Lung (tissue), 17 donors: ENCODE measurements at places on chromosomes 1 and 21.

DNA sequence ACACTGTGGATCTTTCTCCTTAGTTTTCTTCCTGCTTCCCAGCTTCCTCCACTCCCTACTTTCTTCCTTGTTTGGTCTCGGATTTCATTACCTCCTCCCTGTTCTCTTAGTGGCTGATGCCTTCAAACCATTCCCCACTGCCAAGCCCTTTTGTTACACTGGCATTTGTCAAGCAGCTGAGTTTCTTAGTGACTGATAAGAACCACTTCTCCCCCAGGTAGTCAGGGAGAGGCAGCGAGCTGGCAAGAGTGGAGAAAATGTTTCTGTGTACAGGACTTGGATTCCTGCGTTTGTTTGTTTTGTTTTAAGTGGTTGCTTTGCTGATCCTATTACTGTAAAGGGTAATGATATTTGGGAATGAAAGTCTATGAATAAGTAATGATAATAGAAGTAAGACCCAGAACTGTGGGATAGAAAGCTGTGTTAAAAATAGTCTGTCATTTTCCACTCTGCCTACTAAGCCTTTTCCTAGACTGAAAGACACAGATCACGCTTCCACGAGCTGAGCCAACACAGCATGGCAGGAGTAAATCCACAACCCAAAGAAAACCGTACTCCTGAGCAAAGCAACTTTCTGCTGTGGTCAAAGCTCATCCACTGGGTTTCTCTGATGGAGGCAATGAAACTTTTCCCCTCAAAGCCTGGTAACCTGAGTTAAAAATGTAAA, 10.1 kb upstream of the SERTAD4 start:
- peak; percentile 39 for DNase-seq

DNA sequence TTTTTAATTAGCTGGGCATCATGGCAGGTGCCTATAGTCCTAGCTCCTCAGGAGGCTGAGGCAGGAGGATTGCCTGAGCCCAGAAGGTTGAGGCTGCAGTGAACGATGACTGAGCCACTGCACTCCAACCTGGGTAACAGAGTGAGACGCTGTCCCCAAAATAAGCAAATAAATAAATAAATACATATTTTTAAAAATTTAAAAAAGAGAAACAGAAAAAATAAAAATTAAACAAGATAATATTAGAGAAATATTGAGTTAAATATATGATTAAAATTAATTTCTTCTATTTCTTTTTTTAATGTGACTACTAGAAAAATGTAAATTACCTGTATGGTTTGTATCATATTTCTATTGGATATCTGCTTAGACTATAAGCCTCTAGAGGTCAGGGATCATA, 59.3 kb upstream of the ATP1A1 start:
- no peak for DNase-seq

DNA sequence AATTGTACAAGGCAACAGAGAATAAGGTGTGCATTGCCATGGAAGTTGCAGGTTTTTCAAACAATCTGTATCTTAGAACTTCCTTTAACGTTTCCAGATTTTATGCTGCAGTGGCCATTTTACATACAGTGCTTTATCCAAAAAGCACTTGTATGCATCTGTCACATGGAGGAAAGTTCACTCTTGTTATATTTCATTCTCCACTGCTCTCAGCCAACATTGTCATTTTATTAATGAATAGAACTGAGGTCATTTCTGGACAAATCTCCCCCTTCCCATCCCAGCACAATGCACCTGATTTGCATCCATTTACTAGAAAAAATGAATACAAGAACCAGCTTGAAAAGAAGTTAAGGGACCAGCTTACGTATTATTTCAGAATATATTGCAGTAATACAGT, 342.0 kb downstream of the USP25 start:
- DNase-seq, result no peak

GRCh38 chr1:44228218-44228617, 14.9 kb downstream of the DMAP1 start:
- DNase-seq, result no peak

- no peak for DNase-seq
Measured at GRCh38 chr21:26389971-26390641, 183.0 kb downstream of the CYYR1 start.

- DNase-seq, result no peak
Measured at GRCh38 chr21:46160657-46160906, 5.2 kb upstream of the FTCD start.

- no peak for DNase-seq
Measured at GRCh38 chr1:241592273-241592958, 47.8 kb downstream of the CHML start.

DNA sequence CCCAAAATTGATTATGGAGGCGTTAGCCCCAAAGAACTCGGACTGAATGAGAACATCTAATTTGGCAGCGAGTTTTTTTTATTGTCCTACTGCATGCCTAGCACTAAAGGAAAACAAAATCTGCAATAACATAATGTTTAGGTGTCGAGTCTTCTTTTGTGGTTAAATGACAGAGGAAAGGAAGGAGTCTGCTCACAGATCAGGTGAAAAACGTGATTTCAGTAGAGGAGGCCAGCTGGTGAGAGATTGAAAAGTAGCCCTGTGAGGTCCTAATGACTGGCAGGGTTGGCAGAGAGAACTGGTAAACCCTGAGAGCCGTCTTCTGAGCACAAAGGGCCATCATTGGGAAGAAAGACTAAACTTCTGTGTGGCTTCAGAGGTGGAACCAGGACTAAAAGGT, 24.2 kb downstream of the WDTC1 start:
- no peak for DNase-seq

GRCh38 chr1:2302292-2302925, 74.3 kb downstream of the SKI start:
- DNase-seq, result no peak

- peak; percentile 50 for DNase-seq
Measured at GRCh38 chr1:201721082-201722049, 107.6 kb upstream of the IPO9 start.

GRCh38 chr1:202692959-202693555, 17.2 kb downstream of the SYT2 start:
- DNase-seq, result peak; percentile 82

- DNase-seq, result no peak
Measured at GRCh38 chr21:42518215-42518614, 4.6 kb downstream of the SLC37A1 start.

GRCh38 chr1:225435957-225436392, 8.1 kb upstream of the LBR start:
- DNase-seq, result no peak

- no peak for DNase-seq
Measured at GRCh38 chr21:43275421-43276211, 106.8 kb downstream of the CRYAA start.

DNA sequence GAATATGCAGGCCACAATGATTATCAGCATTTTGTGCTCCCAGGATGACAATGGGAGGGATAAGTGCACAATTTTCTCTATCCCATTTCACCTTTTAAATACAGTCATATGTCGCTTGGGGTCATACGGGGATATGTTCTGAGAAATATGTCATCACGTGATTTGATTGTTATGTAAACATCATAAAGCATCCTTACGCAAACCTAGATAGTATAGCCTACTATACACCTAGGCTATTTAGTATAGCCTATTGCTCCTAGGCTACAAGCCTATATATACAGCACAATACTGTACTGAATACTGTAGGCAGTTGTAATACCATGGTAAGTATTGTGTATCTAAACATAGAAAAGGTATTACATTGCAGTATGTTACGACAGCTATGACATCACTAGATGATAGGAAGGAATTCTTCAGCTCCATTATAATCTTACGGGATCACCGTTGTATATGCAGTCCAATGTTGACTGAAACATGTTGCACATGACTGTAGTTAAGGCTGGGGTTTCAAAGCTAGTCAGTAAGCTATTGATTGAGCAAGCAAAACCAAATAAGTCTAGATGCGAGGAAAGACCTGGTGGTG, 18.9 kb downstream of the RUSC1 start:
- no peak for DNase-seq

DNA sequence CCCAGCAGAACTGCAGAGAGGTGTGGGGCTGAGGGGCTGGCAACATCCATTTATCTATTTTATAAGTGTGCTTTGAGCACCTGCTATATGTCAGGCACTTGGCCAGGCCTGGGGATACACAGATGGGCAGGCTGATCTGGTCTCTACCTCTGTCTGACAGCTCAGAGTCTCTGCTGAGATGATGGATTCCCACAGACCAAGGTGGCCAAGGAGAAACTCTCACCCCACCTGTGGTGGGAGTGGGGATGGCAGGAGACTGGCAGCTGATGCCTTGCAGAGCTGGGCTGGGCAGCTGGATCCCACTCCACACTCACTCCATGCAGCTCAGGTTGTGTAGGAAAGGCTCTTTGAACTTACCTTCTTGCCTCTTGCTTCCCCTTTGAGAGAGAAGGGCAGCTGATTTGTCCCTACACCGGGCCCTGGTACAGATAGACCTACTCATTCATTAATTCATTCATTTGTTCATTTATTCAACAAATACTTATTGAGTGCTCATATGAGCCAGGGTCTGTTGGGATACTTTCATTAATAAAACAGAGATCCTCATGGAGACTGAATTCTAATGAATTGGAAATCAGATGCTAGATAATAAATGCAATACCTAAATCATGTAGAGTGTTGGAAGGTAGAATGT, 9.0 kb downstream of the ADORA1 start:
- DNase-seq, result no peak

- no peak for DNase-seq
Measured at GRCh38 chr1:167476061-167476460, 42.3 kb downstream of the CD247 start.

DNA sequence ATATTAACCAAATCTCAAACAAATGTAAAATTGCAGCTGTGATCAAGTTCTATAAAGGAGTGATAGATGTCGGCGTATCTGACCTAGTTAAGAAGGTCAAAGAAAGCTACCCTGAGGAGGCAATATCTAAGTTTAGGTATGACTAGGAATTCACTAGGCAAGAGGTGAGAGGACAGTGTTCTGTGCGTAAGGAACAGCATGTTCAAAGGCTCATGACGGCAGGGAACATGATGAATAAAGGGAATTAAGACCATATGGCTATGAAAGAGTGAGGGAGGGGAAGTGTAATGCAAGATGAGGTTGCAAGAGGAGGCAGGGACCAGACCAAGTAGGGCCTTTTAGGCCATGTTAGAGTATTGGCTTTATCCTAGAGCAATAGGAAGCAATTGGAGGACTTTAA, 8.6 kb downstream of the LIX1L start:
- DNase-seq, result no peak

DNA sequence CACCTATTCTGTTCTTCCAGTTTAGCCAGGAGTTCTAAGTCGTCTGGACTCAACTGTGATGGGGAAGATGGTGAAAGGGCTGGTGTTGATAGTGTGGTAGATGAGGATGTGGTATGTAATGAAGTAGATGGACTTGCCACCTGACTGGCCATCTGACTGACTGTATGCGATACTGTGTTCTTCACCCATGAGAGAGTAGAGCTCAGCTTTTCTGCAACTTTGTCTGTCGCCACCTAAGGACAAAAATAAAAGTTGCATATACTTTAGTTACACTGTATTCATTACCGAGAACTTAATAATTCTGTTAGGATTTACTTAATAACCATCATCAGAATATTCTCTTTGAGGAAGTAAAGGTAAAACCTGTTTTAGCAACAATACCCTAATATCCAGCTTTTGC, 48.5 kb downstream of the EVI5 start:
- DNase-seq, result peak; percentile 14

GRCh38 chr1:35932158-35932636, 1.3 kb downstream of the AGO3 start:
- DNase-seq, result no peak

DNA sequence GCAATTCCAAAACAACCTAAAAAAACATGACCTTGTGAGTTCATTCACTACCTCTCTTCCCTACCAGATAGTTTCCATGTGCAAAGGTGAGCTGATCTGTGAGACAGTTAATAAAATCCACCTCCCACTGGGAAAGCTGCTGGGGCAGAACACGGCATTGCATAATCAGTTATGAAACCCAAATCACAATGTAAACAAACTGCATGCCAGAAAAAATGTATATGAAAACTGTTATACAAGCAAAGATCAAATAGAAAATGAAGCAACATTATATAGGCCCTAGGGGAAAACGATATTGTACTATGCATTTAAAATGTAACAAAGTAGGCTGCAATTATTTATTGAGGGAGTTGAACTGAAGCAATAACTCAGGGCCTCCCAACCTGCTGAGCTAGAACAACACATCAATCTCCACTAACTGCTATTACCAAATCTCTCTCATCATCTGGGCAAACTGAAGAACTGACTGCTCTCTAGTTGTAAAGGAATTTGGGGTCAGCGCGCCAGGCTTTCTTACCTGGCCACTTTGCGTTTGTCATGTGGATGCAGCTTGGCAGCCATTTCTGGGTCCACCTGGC, 31.0 kb downstream of the TRIT1 start:
- DNase-seq, result peak; percentile 62

DNA sequence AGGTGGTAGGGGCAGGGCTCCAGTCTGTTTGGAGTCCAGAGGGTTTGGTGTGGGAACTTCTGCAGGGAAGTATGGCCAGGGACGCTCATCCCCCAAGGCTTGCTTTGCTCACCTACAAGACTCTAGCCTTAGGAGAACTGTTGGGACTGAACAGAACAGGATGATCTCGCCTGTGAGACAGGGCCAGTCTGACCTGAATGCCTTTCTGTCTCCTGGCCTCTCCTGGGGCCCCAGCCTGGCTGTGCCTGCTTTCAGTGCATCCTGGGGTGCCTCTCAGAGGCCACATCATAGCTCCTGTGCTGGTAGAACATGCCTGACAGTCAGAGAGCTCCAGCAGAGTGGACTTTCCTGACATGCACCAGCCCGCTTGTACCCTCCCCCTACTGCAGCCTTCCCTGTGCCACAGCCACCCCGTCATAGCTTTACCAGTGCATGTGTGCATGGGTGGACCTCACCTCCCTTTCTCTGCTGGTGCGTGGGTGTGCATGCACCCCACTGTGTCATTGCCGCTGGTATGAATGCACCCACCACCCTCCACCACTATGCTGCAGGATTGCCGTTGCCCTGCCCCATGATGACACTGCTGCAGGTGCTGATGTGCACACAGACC, 165.8 kb downstream of the GIPC2 start:
- no peak for DNase-seq

- DNase-seq, result no peak
Measured at GRCh38 chr1:50419192-50419906, 3.9 kb downstream of the DMRTA2 start.

DNA sequence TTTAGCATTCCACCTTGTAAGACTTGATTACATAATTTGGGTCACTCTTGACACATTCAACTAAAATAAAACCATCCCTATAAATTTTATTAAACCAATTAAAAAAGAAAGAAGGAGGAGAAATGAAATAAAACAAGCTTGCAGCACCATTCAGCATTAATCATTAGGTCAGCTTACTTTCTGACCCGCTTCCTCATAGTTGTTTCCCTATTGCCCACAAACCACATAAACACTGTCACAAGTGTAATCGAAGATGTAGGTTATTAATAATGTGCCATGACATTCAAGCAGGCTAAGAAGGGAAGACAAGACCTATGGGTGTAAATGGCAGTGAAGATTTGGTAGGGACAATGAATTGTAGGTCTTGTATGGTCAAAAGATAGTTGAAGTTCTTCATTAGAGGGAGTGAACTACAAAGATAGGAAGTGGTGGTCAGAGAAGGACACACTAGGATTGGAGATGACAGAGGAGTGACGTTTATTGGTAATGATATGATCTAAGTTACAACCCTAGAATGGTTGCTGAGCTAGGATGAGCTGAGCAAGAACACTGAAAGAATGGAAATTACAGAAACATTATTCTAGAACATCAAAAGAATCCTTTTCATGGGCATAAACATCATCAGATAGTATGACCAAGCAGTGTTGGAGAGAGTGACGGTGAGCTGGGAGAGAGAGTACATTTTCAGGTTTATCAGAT, 231.5 kb downstream of the KCNT2 start:
- DNase-seq, result no peak
